Kidney capillary endothelial cell (primary cell): ENCODE measurements at places on chromosomes 2 and 18.

DNA sequence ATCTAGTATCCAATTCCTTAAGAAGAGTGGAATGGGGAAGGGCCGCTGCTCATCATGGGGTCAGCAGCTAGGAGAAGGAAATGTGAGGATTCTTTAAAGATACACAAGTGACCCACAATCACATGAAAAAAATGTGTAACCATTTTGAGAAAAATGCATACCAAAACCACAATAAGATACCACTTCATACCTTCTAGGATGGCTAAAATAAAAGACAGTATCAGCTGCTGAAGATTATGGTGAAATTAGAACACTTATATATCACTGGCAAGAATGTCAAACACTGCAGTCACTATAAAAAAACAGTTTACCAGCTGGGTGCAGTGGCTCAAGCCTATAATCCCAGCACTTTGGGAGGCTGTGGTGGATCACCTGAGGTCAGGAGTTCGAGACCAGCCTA is 67.9 kb downstream of the C2orf74 start:
- no peak for DNase-seq

DNA sequence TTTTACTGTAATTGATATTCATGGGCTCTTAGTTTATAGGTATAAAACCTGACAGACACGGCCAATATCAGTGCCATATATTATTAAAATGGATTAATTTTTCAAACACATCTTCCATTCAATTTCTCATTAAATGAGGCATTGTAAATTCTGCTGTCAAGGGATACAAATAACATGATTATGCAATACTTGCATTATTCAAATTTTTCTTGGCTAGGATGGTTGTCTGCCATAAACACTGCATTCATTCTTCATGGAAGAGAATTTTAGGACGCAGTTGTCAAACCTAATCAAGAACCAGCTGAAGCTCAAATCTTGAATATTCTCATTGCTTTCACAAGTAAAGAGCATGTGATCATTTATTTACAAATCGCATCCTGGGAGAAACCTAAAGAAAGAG is 255.6 kb downstream of the RDH14 start:
- DNase-seq: no peak

DNA sequence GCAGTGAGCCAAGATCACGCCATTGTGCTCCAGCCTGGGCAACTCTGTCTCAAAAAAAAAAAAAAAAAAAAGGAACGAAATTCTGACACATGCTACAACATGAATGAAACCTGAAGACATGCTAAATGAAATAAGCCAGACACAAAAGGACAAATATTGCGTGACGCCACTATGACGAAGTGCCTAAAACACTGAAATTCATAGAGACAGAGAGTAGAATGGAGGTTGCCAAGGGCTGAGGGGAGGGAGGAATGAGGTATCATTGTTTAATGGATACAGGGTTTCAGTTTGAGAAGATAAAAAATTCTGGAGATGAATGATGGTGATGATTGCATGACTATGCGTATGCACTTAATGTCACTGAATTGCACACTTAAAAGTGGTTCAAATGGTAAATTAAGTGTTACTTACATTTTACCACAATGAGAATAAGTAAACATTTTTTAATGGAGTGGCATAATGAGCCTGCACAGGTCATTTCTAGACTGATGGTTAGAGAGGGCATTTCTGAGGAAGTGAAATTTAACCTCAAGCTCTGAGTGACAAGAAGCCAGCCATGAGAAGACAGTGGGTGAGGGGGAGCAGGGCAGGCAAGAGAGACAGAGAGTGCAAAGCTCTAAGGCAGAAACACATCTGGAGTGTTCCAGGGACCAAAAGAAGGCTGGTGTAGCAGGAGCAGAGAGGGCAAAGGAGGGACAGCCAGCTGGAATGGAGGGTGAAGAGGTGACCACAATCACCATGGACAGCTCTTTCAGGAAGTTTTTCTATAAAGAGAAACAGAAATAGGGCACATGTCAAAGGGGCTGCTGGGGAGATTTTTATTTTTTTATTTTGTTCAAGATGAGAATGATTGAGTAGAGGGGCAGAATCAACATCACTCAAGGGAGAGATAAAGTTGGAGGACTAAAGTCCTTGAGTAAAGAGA is 20.6 kb upstream of the EXOC6B start:
- no peak for DNase-seq

GRCh38 chr2:151777487-151777886 is 43.2 kb upstream of the NEB start:
- no peak for DNase-seq

DNA sequence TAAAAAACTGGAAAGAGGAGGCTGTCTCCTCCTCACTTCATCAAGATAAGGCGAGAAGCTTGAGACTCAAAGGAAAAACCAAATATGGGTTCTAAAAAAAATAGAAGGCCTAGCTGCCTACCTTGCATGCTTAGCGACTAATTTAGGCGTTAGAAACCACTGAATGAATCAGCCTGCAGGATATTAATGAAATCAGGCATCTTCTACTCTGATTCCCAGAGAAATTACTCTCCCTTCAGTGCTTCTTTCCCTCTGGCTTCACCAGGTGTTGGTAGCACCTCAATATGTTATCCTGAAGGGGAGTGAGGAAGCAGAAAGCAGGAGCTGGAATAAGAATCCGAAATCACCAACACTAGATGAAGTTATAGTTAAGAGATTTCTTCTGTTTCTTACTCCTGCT is 749.8 kb upstream of the NRXN1 start:
- no peak for DNase-seq

DNA sequence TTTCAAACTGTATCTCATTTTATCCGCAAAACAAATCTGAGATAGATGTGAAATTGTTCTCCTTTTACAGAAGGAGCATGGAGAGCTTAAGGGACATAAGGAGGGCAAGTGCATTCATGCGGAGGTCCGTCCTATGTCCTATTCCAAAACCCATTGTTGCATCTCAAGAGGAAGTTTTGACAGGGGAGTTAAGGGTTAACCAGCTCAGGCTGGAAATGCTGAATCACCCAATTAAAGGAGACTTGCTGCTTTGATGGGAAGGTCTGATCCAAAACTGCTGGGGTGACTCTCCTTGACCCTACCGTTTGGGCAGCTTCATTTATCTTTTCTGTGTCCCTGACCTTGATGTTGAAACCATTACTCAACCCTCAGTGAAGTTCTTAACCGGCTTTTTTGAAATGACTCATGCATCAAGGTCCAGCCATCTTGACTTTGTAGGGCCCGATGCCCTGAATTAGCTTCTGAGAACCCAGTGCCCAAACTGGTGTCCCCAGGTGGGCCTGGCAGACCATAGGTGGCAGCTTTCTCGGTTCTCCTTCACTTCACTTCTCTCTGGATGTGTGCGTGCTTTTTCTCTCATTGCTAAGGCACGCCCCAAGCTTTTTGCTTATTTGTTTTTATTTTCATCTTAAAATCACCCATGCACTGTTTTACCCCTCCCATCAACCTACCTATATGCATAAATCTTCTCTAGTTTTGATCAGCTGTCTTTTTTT is 15.9 kb upstream of the TXNDC2 start:
- peak; percentile 5 for DNase-seq

- no peak for DNase-seq
Observed at GRCh38 chr2:194564422-194564821, 1092.6 kb upstream of the SLC39A10 start.

- DNase-seq: no peak
Observed at GRCh38 chr2:173749315-173749714, 215.9 kb downstream of the SP3 start.

GRCh38 chr18:25284861-25285550 is 67.0 kb downstream of the ZNF521 start:
- no peak for DNase-seq

DNA sequence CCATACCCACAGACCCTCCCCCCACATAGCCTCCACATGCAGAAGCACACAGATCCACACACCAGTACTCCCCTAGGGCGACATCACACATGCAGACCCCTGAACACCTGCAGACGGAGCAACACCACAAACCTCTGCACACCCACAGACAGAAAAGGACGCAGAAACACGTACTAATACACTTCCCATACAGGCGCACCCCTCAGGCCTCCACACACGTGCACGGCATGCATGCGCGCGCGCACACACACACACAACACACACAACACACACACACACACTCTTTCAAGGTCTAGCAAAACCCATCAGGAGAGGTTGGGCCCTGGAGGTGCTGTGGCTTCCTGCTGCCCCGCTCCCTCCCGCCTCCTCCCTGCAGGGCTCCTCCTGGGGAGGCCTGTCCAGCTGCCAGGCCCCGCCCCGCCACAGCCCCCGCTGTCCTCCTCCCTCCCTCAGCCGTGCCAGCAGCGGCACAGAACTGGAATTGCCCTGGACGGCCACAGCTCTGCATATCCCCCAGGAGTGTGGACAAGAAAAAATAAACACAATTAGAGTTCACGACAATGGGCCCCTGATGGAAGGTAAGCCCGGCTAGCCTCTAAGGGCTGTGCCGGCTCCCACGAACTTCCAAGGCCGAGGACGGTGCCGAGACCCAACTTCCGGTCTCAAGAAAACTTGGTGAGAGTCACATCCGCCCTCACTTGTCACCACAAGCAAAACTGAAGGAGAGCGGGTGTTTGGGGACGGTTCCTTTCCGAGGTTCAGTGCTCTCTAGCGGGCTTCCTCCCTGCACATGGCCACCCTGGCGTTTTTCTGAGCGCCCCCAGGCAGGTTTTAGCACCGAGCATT is 6.8 kb downstream of the ZFP36L2 start:
- DNase-seq: peak; percentile 90

DNA sequence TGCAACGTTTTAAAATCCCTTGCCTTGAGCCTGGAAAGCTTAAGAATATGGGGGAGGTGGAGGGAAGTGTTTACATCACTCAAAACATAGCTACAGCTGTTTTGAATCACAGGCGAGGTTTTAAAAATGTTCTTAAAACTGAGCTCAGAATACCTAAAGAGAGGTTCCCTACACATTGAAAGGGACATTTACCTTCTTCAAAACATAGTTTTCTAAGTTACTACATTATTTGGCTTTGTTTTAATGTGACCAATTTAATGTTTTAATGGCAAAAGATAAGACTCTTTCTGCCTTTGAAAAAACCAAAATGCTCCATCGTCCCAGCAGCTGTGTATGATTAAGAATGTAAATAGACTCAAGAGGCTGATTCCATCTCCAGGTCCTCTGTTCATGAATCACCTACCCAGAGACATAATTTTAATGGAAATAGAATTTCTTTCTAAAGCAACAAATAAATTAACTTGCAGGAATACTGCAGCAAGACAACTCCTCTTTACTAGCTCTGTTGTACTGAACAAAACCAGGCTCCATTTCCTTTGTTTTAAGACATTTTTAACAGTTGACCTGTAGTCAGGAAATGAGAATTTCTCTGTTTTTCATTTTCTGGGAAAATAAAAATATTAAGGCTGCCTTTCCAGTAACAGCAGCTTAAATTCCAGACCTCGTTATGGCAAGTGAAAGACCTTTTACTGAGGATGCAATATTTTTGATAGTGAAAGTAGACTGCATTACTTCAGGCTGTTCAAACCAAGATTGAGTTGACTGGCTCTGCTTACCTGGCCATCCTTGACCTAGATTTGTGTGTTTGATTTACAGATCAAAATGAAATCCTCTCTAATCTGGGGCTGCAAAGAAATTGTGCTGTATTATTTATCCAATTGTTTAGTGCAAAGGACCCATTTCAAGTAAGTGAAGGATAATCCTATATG is 33.7 kb upstream of the WDR75 start:
- peak; percentile 31 for DNase-seq

DNA sequence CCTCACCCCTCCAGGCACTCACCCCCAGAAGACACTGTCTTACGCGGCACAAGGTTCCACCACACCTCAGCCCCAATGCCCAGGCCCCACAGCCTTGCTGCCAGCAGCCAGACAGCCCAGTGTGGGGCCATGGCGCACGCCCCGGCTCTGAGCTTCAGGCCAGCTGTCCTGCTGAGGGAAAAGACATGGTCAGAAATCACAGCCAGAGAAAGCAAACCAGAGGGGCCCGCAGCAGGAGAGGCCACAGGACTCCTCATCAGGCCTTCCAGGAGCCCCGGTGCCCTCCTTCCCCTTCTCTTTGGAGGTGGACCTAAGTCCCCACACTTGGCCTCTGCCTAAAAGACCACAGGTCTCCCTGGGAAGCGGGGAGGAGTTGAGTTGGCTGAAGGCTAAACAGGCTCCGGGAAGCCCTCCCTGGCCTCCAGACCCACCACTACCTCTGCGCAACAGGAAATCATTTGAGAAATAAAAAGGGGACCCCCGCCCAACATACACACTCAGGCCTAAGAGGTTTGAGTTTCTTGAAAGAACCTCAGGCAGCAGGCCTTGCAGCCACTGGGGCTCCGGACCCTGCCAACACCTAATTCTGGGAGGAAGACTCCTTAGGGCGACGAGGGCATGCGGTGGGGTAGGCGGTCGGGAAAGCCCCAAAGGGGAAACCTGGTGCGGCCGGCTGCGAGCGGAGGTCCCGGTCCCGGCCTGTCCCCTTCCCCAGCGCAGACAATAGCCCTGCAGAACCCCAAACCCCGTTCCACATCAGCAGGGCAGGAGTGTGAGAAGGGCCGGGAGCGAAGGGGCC is 1.9 kb downstream of the SEMA4C start:
- no peak for DNase-seq

GRCh38 chr2:147098940-147099339 is 745.9 kb upstream of the ACVR2A start:
- no peak for DNase-seq

GRCh38 chr2:80303909-80304837 is at the start of gene LRRTM1:
LRRTM1 (minus strand) TSS chr2:80304752; CDS start chr2:80303819, 933 bp downstream.
- DNase-seq: no peak

DNA sequence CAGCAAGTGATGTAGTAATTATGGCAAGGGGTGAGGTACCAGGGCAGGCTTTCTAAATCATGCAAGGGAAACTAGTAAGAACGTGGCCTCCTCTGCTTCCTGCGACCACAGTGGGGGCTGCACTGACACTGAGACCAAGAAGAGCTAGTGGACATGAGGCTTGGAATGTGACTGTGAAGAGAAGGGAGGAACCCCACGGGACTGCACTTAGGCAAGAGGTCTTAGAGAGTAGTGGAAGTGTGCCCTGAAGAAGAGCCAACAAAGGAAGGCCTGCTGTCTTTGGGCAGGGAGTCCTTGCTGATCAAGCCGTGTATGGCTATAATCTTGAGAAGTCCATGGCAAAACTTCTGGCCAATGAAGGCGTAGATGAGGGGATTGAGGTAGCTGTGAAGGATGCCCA is 8.9 kb upstream of the RUFY4 start:
- DNase-seq: no peak

DNA sequence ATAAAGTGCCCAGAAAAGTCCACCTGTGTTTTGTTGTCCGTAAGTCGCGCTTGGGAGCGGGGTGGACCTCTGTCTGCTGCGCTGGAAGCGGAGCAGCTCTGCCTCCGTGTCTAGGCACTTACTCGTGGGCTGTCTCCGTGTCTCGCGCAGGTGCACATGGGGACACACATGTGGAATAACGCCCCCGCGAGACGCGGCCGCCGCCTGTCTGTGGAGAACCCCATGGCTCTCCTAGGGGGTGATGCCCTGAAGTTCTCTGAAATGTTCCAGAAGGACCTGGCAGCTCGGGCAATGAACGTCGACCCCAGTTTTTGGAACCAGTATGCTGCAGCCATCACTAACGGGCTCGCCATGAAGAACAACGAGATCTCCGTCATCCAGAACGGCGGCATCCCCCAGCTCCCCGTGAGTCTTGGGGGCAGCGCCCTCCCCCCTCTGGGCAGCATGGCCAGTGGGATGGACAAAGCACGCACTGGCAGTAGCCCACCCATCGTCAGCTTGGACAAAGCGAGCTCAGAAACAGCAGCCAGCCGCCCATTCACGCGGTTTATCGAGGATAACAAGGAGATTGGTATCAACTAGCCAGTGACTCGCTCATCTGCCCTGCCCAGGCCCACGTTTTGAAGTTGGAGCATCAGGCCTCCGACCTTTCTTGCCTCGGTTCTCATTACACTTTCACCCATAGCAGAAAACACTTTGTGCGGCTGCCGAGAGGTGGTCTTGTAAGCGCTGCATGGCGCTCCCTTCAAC is 17.3 kb downstream of the SALL3 start:
- DNase-seq: no peak

GRCh38 chr2:206555721-206556120 is 86.6 kb upstream of the FAM237A start:
- DNase-seq: no peak
